Progenitor cell of endocrine pancreas (in vitro differentiated cells): ENCODE measurements at places on chromosomes 4 and X.

- no peak for DNase-seq
Observed at GRCh38 chr4:38939165-38939564, 71.6 kb downstream of the FAM114A1 start.

- no peak for DNase-seq
Observed at GRCh38 chr4:22019676-22020075, 71.1 kb upstream of the KCNIP4 start.

DNA sequence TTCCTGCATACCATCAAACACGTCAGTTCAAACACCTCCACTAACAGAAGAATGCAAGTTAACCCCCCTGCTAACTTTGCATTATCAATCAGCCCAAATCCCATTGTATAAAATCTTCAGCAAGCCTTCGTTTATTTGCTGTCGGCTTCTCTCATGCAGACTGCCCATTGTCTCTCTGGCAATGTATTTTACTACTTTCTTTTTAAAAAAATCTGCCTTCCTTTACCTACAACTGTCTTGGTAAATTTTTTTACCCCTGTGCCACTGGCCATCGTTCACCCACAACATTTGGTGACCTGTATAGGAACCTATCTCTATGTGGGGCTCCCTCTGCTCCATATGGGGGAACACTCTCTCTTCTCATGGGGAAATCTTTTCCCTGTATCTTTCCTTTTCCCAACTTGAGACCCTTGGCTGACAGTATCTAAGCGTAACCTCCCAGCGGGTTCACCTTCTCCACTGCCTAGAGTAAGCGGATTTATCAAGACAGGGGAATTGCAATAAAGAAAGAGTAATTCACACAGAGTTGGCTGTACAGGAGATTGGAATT is 244.6 kb downstream of the CPXCR1 start:
- no peak for DNase-seq

DNA sequence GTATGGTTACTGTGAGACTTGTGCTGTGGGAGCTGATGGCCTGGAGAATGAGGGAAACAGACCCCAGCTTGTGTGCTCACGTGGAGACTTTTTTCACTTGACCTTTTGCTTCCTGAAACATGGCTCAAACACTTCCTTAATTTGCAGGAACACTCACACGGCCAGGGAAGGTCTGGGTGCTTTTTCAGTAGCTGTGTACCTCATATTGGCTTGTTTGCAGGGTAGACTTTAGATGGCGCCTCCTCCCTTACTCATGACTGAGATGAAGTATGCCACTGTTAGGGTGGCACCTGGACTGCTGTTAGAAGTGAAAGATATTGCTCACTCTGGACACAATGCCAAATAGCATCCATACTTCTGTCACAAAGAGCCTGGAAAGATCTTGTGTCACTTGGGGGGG is 75.7 kb upstream of the WDR1 start:
- DNase-seq, result no peak

GRCh38 chr4:139470997-139471665 is 17.2 kb downstream of the RAB33B start:
- no peak for DNase-seq

GRCh38 chr4:113101669-113102068 is 52.2 kb downstream of the ANK2 start:
- DNase-seq, result no peak

GRCh38 chr4:157143369-157143768 is 67.4 kb downstream of the GLRB start:
- DNase-seq, result no peak

DNA sequence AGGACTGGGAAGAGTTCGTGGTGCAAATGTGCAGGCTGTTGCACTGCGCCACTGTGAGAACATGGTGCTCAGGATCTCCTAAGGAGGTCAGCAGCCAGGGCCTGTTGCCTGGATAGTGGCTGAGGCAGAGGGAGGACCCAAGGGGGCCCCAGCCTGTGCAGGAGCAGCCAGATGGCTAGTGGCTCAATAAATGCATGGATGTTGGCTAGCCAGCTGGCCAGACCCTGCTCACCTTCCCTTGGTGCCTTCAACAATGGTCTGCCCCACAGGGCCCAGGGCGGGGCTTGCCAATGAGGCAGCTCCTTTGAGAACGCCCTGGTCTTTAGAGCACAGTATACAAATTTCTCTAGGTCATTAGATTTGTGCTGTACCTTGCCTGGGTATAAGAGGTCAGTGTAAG is 67.4 kb downstream of the TNIP2 start:
- DNase-seq, result no peak

GRCh38 chrX:72621625-72622485 is 49.2 kb upstream of the HDAC8 start:
- no peak for DNase-seq

DNA sequence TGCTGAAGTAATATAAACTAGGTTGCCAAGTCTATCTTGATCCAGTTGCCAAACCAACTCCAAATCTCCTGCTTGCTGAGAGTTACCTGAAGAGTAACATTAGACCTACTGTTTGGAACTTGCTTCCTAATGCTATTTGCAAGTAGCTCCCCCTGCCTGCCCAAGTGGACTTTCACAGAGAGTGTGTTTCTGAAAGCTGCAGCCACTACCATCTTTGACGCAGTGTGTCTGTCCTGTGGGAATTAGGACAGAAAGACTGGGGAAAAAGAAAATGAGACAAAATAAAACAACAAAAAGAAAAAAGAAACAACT is 195.0 kb upstream of the HS3ST1 start:
- peak; percentile 9 for DNase-seq

GRCh38 chr4:183402771-183403170 is 41.7 kb upstream of the CDKN2AIP start:
- no peak for DNase-seq

- DNase-seq, result no peak
Observed at GRCh38 chrX:47200385-47201150, 6.9 kb downstream of the UBA1 start.

GRCh38 chr4:94534401-94535312 is 82.9 kb downstream of the PDLIM5 start:
- DNase-seq, result no peak

DNA sequence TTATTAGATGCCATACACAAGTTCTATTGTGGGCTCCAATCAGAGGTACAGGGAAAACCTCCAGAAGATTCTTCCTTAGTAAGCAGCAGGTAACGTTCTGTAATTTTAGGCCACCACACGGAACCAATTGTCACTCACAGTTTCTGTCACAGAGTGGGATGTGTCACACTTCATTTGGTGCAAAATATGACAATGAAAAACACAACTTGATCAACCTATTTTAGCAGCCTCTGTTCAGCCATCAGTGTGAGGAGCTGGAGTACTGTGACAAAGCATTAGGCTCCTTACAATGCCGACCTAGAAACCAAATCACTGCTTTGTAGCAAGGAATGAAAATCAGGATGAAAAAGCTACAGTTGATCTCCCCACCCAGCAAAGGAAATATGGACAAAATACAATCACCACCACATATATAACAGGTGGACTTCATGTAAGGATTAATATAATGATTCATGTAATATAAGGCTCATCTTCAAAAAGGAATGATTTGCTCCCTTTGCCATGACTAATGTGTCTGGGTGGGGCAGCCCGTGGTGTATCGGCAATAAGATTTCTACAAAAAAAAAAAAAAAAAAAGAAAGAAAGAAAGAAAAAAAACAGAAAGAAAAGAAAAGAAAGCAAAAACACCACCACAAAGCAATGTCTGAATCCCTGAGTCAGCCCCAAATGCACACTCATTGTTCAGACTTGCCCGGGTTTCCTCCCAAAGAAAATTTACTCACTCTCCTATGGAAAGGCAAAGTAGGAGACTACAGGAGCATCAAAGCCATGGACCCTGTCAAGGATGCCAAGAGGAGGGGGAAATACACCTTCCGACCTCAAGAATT is 36.0 kb downstream of the SLC9A7 start:
- DNase-seq, result no peak

- DNase-seq, result no peak
Observed at GRCh38 chr4:141463678-141464077, 172.7 kb upstream of the IL15 start.

GRCh38 chr4:73230865-73231517 is 27.6 kb downstream of the ANKRD17 start:
- no peak for DNase-seq

DNA sequence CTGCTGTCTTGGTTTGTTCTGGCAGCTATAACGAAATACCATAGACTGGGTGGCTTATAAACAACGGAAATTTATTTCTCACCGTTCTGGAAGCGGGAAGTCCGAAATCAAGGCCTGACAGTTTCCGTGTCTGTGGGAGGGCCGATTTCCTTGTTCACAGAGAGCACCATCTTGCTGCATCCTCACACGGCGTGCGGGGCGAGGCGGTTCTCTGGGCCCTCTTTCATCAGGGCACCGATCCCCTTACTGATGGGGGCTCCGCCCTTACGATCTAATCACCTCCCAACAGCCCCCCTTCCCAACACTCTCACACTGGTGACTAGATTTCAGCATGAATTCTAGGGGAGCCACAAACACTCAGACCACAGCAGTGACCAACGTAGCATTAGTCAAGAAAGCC is 578.3 kb upstream of the FAT1 start:
- no peak for DNase-seq

DNA sequence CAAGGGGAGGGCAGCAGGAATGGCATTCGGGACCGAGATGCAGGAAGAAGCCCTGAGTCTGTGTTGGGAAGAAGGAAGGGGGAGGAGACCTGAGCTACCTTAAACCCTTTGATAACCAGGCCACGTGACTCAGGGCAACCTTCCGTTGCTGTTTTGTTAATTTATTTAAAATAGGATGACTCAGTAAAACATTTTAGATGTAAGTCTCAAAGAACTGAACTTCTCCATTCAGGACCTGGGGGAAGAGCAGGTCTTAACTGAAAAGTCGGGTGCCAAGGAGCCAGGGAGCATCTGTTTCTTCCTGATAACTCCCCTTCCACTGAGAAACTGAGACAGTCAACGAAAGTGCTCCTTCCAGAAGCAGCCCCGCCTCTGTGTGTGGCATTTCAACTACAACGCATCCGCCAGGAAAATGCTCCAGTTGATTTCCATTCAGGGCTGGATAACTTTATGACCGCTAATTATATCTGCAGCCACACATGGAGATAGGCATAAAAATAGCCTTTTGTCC is 88.0 kb downstream of the IRF2 start:
- no peak for DNase-seq

GRCh38 chr4:144480068-144480467 is 165.9 kb upstream of the HHIP start:
- no peak for DNase-seq

- DNase-seq, result no peak
Observed at GRCh38 chr4:5164221-5164912, 113.1 kb downstream of the STK32B start.

- DNase-seq, result no peak
Observed at GRCh38 chr4:38665551-38666411, 1.8 kb downstream of the KLF3 start.

DNA sequence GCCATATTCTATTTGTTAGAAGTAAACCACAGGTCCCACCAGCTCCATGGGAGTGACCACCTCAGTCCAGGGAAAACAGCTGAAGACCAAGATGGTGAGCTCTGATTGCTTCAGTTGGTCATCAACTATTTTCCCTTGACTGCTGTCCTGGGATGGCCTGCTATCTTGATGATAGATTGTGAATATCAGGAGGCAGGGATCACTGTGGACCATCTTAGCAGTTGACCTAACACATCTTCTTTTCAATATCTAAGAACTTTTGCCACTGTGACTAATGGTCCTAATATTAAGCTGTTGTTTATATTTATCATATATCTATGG is 16.1 kb downstream of the TLR8 start:
- no peak for DNase-seq

DNA sequence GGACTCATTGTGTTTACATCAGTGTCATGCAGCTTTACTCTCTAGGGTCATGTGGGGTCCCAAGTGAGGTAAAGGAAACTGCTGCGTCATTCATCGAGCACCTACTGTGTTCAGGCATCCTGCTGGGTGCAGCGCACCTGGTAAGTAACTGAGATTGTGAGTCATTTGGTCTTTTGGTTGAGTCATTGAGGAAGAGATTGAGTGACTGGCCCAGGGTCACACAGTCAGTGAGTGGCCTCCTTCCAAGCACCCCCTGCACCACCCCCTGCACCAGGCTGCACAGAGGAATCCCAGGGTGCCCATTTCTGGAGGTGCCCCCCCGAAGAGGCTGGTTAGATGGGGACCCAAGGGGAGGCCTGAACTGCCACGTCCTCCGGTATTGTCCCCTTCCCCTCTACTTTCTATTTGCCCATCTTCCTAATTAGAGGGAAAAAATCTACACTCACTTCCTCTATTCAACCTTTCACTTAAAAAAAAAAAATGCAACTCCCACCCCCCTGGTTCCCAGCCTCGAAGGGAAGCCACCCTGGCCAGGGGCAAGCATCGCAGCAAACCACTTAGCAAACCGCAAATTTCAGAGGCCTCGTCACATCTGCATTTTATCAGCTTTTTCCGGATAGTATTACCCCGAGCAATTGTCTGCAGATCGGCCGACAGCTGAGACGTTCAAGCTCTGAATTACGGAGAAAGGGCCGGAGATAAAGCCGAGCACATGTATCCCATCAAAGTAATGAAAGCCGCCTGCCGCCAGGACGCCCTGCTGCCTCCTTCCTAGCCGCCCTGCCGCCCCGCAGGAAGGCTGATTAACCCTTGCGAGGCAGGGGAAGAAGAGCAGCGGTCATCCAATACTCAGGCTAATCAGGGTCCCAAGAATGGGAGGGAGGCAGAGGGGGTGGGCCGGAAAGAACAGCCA is 96.3 kb upstream of the MSX1 start:
- no peak for DNase-seq

- DNase-seq, result no peak
Observed at GRCh38 chr4:126753592-126753991, 879.2 kb upstream of the INTU start.

DNA sequence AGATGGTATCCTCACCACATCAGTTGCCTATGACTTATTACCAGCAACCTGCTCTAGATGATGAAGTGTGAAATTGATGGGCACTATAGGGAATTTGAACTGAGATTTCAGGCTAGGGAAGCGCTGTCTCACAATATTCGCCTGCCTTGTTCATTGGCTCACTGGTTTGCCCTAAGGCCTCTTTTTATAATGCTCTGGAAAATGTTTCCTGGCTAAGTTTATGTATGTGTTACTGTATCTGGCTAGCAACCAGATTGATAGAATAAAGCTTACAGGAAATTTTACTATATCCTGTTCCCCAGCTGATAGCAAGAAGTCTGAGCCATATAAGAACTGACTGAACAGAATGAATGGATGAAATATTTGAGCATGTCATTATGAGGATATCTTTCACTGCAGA is 71.6 kb downstream of the GSTCD start:
- no peak for DNase-seq
